ENCODE measurements at places on chromosomes 7 and 10.

- DNase-seq = no peak
These were observed 95.7 kb upstream of the SVIL start for GRCh38 chr10:29730458-29730857.

GRCh38 chr10:114399576-114399975 is 4.7 kb downstream of the AFAP1L2 start:
- DNase-seq = no peak

GRCh38 chr10:49282306-49282705 is 16.7 kb upstream of the C10orf71 start:
- DNase-seq = no peak

- DNase-seq = no peak
These were observed 140.7 kb downstream of the RGS10 start for GRCh38 chr10:119401671-119402395.

DNA sequence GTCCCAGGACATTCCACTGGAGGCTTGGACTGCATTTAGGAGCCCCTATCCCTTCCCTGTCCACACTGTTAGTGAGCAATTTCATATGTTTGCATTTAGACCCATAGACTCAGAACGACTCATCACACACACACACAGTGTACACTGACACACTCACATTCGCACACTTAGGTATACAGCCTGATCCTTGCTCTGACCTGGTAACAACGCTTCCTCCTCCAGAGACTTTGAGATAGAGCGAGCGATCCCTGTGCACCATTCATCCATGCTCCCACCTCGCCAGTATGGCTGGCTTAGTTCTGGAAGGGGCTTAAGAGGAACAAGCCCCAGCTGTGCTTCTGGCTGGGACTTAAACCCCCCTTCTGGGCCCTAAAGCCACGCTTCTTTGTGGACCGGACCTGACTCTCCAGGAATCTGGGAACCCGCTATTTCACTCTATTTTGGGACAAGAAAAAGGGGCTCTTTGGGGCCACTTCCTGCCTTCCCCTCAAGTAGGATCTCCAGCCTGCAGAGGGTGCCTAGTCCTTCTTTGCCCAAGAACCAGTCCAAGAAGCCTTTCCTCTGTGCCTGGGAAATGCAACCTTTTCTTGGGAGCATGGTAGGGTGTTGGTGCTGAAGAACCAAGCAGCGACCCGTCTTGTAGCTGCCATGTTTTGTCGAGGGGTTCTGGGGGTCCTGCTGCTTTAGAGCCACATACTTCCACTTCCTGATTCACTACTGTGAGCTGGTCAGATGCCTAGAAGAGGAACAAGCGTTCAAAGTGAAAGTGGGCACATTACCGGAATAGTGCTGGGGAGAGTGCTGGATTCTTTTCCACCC is 1.1 kb upstream of the HOXA13 start:
- peak; percentile 48 for DNase-seq

GRCh38 chr7:143391462-143392404 is 10.6 kb downstream of the ZYX start:
- DNase-seq = no peak

DNA sequence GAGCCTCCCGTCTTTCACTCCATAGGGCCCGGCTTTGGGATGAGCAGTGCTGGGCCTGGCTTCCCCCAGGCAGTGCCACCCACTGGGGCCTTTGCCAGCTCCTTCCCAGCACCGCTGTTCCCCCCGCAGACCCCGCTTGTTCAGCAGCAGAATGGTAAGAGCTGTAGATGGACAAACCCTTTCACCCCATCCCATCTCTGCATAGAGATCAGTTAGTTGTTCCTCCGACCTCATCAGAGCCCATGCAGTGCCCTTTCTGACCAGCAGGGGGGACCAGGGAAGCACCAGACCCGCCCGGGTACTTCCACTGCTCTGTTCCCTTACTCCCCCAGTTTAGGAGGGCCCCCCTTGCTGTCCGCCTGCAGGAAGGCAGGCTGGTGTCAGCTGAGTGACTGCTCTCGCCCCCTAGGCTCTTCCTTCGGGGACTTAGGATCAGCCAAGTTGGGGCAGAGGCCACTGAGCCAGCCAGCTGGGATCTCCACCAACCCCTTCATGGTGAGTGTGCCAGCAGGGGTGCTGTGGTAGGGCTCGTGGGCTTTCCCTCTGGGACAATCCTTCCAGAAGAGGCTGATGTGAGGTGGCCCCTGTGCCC is 9.8 kb downstream of the SAP25 start:
- peak; percentile 46 for DNase-seq

- DNase-seq = no peak
These were observed 22.5 kb downstream of the UPP1 start for GRCh38 chr7:48111596-48111995.

DNA sequence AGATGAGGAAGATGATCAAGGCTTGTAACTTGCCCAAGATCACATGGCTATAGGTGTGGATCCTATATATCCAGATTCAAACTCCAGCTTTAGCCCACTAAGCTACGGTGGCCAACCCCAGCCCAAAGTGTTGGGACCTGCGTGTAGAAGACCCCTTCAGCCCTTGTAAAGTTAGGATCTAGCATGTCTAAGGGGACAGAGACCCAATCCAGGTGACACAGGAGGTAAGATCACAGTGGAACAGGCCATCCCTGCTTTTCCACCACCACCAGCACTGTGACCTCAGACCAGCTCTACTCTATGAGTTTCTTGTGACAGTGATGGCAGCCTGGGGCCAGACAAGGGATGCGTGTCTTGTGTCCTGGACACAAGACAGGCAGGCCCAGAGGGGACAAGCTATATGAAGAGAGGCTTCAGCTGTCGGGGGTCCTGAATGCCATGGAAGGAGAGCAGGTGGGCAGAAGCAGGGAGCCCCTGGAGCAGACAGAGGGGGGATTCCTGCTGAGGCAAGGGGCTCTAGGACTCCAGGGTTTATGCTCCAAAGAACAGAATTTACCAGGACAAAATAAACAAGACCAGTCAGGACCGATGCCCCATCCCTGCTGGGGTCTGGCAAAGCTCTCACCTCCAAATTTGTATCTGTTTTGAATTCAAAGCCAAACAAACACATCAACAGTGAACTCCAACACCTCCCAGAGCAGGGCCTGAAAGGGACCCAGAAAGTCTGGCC is 10.4 kb downstream of the GPRIN2 start:
- DNase-seq = no peak

DNA sequence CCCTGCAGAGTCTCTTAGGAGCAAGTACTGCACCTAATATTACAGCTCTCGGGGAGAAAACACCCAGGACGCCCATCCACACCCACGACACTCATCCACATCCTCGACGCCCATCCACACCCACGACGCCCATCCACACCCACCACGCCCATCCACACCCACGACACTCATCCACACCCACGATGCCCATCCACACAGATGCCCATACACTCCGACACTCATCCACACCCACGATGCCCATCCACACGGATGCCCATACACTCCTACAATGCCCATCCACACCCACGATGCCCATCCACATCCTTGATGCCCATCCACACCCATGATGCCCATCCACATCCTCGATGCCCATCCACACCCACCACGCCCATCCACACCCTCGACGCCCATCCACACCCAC is 503.1 kb downstream of the PTPRN2 start:
- no peak for DNase-seq

DNA sequence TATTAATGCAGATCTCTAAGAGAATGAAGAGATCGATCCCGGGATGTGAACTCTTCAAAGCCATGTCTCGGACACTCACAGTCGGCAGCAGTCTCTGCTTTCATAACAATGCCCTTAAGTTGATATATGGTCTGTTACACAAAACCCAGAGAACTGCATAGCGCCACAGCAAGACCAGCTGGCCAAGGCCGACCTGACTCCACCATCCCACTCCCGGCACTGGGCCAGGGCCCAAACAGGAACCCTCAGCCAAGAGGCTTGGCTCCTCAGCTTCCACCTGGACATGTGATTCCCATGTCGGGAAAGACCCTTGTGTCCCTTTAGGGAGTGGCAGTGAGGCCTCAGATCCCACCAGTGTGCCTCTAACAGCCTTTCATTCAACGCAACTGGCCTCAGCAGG is 106.6 kb upstream of the RNF32 start:
- no peak for DNase-seq

- no peak for DNase-seq
These were observed 47.3 kb downstream of the ST8SIA6 start for GRCh38 chr10:17407047-17407446.

DNA sequence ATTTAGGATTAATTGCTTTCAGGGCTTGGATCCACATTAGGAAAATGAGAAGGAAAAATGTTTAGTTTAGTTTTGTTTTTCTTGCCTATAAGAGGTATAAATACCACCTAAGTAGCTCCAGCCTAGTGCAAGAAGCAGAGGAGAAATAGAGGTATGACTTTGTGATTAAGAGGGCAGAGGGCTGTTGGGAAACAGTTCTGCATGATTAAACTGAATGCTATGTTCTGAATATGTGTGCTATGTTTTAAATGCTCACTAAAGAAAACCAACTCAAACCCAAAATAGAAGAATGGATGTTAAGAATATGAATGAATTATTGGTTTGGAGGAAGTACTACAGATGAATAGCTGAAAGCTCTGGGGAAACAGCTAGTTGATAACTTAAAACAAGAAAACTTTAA is 7.6 kb downstream of the CALCR start:
- no peak for DNase-seq

DNA sequence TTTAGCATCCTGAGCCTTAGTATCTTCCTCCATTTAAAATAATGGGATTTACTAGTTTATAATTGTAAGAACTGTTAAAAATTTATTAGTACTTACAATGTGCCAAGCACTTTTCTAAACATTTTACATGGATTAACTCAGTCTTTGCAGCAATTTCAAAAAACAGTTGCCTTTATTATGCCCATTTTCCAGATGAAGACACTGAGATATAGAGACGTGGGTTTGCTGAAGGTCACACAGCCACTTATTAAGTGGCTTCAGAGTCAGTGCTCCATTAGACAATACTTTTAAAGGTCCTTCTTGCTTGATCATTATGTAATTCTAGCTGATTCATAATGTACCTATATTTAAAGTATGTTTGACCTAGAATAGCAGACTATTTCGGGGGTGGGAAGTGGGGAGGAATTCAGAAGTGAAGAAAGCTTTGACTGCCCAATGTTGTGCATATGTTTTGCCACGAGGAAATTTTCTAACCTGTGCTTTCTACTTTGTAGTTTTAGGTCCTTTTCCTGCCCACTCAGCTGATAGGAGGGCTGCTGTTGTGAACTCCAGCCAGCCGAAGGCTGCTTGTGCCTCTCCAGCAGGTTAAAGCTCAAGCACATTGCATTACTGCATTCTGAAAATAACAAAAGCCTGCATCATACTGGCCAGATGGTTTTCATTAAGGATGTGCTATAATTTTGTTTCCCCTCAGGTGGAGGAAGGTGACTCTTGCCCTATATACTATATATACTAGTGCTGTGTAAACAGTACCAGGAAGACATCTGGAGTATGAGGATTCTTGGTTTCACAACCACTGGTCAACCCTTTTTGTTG is 4.3 kb downstream of the PLEKHA8 start:
- no peak for DNase-seq
